Kidney capillary endothelial cell (primary cell): ENCODE measurements at places on chromosomes 11 and 22.

DNA sequence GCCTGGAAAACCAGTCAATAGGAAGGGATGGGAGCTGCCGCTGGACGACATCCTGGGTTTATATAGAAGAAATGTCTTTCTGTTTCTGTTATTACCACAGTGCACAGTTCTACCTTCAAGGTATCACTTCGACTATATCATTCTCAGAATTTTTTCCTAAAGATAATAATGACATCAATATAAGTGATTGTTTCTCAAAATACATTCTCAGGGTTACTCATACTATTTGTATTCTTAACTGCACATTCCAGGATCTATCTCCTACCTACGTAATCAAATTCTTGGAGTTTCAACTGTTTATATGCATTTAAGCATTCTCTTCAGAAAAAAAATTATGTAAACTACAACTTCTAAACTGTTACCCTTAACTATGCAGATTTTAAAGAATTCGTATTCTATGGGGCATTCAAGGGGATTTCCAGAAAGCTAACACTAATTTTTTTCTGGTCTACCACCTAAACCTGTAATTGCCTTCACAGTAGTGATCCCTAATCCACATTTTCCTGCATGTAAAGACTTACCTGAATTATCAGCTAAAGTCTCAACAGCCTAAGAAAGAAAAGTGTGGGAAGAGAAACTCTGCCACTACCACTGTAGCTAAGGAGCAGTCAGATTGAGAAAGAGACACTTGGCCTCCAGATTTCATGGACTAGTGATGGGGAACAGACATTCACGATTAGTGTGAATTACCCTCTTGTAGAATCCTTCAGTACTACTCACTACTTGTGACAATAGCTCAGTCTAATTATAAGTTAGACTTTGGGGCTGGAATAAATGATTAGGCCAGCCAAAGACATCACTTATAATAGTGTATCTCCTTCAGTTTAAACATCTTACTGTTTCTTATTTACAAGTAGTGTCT, at the start of gene OR51B5:
Gene OR51B5, minus strand, starts transcription at position 51 of the 862 bp plus-strand sequence. Its CDS starts 0 bp downstream, at position 51.
- DNase-seq, result no peak

- DNase-seq, result no peak
These were observed 5.2 kb downstream of the PRR5 start for GRCh38 chr22:44707178-44707577.

DNA sequence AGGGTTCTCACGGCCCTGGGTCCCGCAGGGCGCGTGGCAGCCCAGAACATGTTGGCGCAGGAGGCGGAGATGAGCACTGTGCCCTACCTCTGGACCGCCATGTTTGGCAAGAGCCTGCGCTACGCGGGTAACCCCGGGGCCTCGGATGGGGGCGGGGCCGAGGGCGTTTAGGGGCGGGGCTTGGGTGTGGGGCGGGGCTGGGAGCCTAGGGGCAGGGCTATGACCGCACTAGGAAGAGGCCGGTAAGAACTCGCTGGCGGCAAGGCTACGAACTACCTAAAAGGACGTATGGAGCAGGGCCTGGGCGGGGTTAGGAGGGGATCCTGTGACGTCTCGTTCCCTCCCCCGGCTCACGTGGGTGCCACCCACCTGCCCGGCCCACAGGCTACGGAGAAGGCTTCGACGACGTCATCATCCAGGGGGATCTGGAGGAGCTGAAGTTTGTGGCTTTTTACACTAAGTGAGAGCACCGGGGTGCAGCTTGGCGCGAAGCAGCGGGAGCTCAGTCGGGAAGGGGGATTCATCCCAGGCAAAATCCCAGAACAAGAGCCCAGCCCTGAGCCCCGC, 2.8 kb upstream of the LZTR1 start:
- DNase-seq, result no peak

DNA sequence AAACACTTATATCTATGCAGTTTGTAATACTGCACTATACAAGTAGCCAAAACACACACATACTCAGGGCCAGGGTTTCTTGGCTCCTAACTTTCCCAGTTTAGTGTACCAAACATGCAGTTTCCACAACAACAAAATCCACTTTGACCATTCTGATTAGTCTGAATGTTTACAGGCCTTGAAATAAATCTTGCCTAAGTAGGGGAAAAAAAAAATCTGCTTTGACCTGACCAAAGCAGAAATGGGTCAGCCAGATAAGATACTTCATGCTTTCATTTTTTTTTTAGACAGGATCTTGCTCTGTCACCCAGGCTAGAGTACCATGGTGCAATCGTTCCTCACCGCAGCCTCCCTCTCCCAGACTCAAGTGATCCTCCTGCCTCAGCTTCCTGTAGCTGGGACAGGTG, 10.1 kb downstream of the PRR14L start:
- no peak for DNase-seq

DNA sequence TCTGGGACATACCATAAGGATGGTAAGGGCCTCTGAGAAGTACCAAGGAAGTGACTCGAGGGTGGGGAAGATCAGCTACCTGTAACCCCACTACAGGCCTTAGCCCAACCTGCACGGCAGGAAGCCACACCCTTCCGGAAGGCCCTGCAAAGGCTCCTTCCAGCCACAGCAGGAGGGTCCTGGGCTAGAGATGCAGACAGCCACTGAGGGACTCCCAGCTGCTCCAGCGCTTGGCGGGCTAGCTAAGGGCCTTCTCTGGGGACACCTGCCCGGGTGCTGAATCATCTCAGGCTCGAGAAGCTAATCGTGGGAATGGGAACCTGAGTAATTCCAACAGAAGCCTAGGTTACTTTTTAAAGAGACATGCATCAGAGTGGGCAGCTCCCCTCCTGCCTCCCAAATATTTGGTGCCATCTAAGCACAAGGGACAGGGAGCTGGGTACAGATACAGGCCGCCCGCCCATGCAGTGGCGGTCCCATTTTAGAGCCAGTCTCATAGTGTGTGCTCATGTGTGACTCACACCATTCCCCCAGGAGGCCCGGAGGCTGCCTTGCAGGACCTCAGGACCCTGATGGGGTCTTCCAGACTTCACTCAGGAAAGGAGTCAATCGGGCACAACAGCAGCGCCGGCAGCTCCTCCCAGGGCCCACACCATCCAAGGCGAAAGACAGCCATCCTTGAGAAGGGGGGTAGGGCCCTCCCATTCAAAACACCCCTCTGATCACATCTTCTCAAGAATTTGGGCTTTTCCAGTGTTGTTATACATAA, 8.0 kb downstream of the MYH9 start:
- DNase-seq, result no peak

GRCh38 chr11:68552542-68552941, 92.0 kb downstream of the PPP6R3 start:
- DNase-seq, result no peak

GRCh38 chr11:34846467-34846866, 69.7 kb downstream of the APIP start:
- no peak for DNase-seq

GRCh38 chr11:91174193-91174592, 951.3 kb upstream of the CHORDC1 start:
- DNase-seq, result no peak

DNA sequence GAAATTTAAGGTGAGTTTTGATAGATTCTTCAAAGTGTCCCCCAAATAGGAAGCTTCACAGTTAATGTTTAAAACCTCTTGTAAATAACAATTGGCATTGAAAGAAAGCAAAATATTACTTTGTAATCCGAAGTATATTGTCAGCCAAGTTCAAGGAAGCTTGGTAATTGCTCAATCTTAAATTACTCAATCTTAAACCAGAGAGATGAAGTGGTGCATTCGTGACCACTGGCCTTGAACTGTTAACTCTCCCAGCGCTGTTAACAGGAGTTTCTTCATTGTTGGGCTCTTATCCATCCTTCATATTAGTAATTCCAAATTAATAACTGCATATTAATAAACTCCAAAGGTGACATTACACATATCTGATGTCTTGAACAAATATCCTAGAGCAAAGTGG, 20.6 kb upstream of the FDX1 start:
- DNase-seq, result no peak

DNA sequence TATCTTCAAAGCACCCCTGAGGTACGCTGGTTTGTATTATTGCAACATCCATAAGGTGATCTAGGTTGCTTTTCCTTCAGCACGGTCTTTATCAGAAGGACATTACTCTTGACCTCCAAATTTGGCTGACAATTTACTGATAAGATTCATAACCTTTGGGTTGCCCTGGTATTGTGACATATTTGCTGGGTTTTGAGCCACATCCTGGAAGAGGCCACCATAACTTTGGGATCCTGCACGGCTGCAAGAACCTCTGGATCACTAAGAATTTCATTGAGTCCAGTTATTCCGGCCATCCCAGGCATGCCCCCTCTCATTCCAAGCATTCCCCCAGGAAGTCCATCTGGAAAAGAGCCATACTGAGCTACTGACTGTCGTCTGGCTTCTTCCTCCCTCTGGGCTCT, 6.5 kb upstream of the PLET1 start:
- no peak for DNase-seq

DNA sequence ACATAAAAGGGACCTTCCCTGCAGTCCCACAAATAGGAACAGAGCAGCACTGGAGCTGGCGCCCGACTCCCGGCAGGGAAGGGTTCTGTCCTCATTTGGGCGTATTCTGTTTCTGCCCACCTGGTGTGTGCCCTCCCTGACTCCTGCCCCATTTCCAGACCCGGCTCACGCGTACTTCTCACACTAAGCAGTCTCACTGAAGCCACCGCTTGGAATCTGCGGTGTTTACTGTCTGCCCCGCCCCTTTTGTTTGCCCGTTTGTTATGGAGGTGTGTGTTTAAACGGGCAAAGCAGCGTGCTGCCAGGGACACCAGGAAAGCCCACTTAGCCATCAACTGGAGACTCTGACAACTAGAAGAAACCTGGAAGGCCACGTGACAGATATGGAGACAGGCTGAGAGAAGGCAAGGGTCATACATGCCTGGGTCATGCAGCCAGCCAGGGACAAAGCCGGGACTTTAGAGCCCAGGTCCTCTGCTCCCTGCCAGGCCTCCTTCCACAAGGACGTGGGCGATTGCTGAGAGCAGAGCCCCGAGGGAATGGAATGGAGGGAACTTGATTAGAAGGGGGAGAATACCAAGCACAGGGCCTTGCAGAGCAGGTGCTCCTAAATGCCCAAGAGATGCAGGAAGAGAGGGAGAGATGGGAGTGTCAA, 8.7 kb upstream of the EFCAB6 start:
- DNase-seq, result no peak

GRCh38 chr11:104897891-104898684, at the start of gene CASP12:
Gene CASP12, minus strand, starts transcription at chr11:104898460.
- DNase-seq, result no peak

DNA sequence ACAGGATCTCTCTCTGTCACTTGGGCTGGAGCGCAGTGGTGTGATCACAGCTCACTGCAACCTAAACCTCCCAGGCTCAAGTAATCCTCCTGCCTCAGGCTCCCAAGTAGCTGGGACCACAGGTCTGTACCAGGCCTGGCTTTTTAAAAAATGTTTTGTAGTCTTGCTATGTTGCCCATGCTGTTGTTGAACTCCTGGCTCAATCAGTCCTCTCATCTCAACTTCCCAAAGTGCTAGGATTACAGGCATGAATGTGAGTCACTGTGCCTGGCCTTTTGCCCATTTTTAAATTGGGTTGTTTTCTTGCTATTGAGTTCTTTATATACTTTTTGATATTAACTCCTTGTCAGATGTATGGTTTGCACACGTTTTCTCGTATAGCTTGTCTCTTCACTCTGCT, 33.0 kb upstream of the PITPNB start:
- DNase-seq, result peak; percentile 14

DNA sequence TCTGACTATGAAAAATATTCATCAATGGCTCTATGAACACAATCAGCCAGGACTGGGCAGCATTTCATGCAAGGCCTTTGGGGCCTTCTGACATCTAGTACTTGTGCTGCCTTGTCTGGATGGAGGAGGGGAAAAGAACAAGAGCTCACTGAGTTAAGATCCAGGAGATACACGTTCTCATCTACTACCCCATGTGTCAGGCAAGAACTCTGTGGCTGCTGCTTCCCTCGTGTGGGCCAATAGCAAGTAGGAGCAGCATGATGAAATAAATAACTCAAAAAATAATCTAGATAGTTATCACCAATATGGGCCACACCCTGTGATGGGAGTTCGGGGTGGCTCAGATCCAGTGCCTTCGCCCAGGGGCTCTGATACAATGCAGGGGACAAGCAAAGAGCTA, 7.3 kb downstream of the KCNE3 start:
- no peak for DNase-seq

DNA sequence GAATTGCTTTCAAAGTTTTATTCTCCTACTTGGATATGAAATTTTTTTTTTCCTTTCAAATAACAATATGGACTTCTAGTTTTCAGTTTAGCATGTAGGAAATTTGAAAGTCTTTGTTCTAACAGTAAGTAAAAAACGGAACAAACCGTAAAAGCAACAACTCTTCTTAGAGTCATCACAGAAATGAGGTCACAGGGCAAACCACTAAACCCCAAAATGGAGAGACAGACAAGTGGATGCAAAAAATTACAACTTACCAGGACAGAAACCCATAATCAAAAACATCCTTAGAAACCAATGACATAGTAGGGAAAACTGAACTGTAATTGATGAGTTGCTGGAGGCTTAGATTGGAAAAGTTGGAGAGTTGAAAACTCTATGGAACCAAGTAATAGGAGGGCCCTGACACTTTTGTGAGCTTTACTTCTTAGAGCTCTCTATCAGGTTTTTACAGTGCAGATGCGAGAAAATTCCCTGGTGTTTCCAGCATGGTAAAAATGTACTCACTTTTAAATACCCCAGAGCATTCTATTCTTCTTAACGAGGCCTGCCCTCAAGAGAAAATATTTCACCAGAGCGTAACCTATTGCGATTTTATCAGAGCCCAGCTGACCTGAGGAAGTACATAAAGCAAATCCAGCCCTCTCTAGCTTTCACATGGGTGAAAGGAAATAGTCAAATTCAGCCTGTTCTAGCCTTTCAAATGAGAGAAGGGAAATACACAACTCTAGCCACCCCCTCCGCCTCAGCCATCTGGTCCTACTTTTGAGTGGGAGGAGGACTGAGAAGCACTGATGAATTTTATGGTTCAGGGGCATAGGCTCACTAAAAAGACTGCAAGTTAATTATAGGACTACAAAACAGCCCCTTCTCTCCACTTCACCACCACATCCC, 39.1 kb downstream of the CASP12 start:
- DNase-seq, result no peak

DNA sequence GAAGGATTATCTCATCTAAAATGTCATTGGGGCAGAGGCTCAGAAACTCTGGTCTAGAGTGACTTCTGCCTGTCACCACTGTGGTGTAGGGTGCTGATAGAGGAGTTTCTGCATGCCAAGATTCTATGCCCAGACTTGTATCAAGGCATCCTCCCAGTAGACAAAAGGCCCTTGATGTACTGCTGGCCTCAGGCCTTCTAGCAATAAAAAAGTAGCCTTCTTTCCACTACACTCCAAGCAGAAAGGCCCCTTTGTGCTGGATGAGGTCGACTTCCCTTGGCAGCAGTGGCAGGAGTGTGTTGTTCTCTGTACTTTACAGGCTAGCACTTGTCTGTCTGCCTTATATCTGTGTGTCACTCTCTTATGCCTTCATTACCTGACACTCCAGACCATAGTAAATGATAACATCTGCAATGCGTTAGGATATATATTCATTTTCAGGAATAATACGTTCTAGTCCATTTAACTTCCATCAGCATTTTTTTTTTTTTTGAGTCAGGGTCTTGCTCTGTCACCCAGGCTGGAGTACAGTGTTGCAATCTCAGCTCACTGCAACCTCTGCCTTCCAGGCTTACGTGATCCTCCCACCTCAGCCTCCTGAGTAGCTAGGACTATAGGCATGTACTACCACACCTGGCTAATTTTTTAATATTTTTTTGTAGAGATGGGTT, 49.5 kb upstream of the RRM1 start:
- DNase-seq, result no peak

- no peak for DNase-seq
These were observed 12.3 kb downstream of the SMPD1 start for GRCh38 chr11:6402561-6402981.

GRCh38 chr11:128931668-128932067, 11.0 kb downstream of the TP53AIP1 start:
- DNase-seq, result no peak

GRCh38 chr11:59418156-59418555, 8.1 kb downstream of the OR5A2 start:
- no peak for DNase-seq
